Esophagus mucosa (tissue), 1 donor: ENCODE measurements at places on chromosomes 3 and 15.

GRCh38 chr3:150868282-150868681 lies 37.0 kb downstream of the MINDY4B start:
- no peak for ATAC-seq

DNA sequence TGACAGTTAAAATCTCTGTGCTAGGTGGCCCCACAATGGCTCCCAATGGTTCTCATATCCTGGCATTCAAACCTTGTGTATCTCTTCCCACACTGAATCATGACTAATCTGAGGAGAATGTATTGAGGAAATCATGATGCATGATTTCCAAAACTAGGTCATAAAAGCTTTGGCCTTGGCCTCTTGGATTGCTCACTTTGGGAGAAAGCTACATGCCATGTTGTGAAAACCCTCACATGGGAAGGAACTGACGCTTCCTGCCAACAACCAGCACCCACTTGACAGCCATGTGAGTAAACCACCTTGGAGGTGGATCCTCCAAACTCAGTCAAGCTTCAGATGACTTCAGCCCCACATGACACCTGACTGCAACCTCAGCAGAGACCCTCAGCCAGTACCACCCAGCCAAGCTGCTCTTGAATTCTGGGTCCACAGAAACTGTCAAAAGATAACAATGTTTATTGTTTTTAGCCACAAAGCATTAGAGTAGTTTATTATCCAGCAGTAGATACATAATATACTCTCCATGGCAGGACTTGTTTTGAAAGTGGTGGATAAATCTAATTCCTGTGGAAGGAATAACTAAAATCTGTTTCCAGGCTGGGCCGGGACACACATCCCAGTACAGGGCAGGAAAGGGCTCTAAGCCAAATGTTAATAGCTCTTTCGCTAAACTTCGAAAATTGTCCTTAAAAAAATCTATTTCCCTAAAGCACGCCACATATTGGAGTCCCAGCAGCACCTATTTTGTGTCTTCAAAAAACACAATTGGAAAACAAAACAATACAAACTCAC lies 1.0 kb upstream of the ZNF620 start:
- ATAC-seq, result peak; percentile 86

GRCh38 chr3:148074946-148075345 lies 622.8 kb upstream of the AGTR1 start:
- ATAC-seq, result no peak

DNA sequence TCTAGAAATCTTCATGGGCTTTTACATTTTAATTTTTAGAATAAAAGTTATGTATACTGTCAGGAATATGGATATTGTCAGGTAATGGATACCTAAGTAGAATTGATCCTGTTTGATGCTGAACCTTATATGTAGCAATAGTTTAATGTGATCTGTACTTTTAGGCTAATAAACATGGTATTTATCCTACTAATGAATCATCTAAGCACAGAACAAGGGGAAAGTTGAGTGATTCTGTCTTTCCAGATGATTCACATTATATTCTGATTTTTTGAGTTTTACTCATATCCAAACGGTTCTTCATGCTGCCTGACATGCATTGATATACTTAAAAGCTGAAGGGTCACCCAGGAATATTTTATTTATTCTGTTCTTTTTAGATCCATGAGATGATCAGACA lies 34.5 kb downstream of the FANCI start:
- ATAC-seq, result no peak

DNA sequence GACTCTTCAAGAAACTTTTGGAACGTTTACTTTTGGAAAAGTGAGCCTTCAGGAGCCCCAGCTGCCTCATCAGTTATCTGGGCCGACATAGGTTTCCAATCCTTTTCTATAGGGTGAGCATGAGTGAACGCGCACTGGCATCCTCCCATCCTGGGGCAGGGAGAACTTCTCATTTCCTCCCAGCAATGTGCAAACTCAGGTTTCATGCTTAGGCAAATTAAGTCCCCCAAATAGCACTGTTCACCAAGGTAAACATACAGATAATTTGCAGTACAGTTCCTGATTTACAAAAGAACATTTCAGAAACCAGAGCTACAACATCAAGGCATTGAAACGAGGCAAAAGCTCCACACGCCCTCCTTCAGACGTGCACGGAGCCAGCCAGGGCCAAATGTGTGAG lies 333.5 kb upstream of the NR2E3 start:
- no peak for ATAC-seq

DNA sequence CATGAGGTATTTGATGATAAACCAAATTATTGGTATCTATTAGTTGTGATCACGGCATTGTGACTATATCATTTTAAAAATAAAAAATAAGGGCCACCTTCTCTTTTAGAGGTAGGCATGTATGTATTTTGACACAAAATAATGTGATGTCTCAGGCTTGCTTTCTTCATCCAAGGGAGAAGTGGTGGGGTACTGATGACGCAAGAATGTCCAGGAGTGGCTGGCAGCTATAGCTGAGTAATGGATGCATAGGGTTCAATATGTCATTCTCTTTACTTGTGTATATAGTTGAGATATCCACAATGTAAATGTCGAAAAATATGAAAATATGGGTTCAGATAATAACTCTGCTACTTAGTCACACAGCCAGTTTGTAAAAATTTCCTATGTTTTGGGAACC lies 46.8 kb upstream of the NSMCE3 start:
- no peak for ATAC-seq

DNA sequence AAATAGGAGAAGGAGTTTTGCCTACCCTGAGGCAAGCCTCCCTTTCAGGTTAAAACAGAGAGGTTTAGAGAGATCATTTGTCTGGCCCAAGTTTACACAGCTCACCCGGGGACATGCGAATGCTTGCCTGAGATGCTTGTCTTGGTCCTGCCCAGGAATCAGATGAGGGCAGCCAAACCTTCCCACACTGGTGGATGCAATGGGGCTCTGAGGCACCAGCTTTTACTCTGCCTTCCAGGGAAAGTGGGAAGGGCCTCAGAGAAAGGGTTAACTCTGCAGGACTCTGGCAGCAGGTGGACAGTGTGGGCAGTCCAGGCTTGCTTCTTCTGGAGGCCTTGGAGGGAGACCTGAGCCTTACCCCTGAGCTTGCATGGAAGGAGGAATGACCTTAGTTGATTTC lies 90.0 kb downstream of the LRRK1 start:
- ATAC-seq, result no peak

- no peak for ATAC-seq
Measured at GRCh38 chr15:36591536-36592411, 12.3 kb downstream of the CDIN1 start.

GRCh38 chr15:41256577-41257038 lies 25.5 kb downstream of the CHP1 start:
- no peak for ATAC-seq

- ATAC-seq, result no peak
Measured at GRCh38 chr15:85097250-85097649, 115.6 kb downstream of the PDE8A start.

GRCh38 chr15:38128341-38128781 lies 124.3 kb upstream of the SPRED1 start:
- no peak for ATAC-seq

GRCh38 chr15:25346371-25346770 lies 92.5 kb downstream of the UBE3A start:
- peak; percentile 33 for ATAC-seq

DNA sequence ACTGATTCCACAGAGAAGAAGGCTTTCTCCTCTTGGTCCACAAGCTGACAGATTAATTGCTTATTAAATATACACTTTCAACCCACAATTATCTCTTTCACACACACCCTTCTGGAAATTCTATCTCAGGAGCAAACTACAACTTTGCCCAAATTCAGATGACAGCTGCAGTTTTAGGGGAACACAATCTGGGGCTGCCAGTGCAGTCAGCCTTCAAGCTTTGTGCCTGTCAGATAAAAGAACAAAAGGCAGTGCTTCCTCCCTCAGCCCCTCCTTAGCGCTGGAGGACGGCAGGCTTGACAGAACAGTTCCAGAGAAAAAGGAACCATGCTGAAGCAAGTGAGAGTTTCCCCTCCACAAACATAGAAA lies 99.6 kb downstream of the TMCC1 start:
- no peak for ATAC-seq

DNA sequence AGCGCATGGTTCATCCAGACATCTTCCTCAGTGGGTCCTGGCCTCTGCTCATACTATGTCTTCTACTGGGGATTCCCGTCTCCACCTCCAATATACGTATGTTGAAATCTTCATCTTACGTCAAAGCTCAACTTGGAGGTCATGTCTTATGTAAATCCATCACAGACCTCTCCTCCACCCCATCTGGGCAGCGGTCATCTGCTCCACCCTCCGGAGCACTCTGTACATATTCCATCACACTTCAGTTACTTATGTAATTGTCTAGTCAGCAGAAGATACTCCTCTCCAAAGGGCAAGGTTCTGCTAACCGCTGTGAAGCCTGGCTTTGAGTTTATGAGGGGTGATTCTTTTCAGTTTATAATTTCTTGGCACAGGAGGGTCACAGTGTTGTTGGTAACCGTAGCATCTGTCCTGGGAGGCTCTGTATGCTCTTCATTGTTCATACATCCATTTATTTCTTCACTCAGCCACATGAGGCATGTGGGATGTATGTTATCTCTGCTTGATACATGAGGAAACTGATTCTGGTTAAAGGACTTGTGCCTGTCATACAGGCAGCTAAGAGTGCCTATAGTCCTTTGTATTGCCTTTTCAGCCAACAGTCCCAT lies 22.1 kb downstream of the MAP2K1 start:
- ATAC-seq, result no peak

DNA sequence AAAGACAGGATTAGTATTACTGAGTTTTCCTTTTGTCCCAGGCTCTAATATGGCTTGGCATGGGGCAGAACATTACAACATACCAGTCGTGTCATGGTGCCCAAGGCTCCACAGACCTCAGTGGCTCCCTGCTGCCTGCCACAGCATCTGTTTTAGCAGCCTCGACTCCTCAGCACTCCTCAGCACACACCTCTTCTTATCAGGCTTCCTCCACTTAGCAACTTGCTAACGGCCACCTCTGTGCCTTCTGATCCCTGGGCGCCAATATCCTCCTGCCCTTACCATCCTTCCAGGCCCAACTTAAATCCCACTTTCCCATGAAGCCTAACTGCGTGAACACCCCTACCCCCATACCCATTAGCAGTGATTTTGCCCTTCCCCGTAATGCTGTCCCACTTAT lies 6.2 kb upstream of the CAPN3 start:
- ATAC-seq, result no peak

DNA sequence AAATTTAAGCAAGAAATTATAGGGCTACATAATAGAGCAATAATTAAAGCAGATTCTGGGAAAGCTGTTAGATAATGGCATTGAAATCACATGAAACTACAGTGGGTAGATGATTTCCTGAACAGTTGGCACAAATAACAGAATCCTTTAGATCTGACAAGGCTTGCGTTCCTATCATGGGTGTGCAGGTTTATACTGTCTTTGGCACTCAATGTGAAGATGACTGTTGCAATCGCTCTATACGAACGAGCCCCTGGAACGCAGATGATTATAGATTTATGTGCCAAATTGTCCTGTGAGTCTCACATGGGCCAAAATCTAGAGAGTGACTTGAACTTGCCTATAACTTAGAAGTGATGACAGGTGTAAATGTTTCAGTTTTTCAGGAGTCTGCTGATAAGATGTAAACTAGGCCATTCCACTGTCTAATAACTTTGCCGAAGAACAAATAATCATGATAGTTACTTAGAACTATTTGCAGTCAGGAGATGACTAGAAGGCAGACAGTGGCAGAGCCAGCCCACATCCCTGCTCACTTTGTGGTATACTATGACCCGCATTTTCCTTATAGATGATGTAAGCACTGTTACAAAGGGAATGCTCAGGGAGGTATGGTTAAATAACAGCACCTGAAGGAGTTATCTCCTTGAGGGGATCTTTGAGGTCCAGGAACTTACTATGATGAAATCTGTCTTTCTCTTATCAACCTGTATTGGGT lies 30.5 kb upstream of the TRPC1 start:
- ATAC-seq, result no peak

- no peak for ATAC-seq
Measured at GRCh38 chr15:49808341-49808740, 187.5 kb downstream of the DTWD1 start.

DNA sequence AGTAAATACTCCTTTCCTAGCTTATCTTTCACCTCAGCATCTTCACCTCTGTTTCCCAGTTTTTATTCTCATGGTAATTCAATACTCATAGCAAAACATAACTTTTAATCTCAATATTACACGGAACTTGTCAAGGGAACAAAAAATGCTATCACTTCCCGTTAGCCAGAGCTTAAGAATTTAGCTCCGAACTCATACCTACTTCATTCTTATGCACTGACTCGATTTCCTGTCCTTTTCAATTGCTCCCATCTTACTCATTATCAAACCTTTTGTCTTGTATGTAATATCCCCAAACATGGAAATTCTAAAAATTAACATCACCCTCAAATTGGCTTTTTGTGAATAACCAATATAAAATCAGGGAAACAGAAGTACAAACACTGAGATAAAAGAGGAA lies 28.2 kb downstream of the MYEF2 start:
- ATAC-seq, result no peak

- ATAC-seq, result peak; percentile 85
Measured at GRCh38 chr15:57607570-57608000, 15.9 kb downstream of the MYZAP start.

GRCh38 chr3:117282566-117282965 lies 573.0 kb downstream of the TUSC7 start:
- ATAC-seq, result no peak

DNA sequence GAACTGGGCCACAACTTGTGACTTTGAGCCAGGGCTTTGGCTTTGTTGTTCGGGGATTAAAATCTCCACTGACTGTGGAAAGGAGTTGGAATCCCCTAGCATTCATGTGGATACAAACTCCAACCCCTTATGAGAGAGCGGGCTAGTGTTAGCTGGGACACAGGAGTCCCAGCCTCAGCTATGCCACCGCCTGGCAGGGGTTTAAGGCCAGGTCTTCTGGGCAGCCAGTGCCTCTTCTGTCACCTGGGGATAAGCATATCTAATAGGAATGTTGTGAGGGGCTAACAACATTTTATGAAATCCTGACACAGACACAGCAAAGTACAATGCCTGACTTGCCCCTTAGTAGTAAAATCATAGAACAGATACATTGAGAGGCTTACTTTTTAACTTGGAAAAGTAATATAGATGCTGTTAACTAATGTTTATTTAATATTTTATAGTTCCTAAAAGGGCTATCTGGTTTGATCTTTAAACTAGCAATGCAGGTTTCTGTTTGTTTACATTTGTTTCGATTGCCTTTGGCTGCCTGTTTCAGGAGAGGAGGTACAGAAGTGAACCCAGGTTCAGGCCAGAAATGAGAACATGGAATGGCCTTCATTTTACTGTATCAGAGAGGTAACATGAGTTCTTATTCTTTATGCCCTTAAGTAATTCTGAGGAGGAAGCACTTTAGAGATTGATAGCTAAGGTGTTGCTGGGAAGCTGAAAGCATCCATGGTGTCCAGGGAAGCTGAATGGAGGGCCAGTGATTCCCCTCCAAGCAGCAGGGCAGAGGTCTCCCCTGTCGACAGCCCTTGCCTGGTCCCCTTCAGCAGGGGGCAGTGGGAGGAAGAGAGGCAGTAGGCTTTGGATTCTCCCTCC lies 8.7 kb downstream of the GPR160 start:
- no peak for ATAC-seq

GRCh38 chr3:182969277-182969676 lies 11.1 kb downstream of the DCUN1D1 start:
- no peak for ATAC-seq
